ENCODE measurements at places on chromosomes 4 and X.

GRCh38 chr4:33924239-33924638, 2320.1 kb downstream of the ARAP2 start:
- no peaks in the 10 kb centered on the region for H3K4me1 ChIP-seq
- H3K27ac ChIP-seq: no peak overlapping the region
- no peak overlapping the region for H3K4me3 ChIP-seq

- no peak overlapping the region for H3K27ac ChIP-seq
- DNase-seq: no peak
- H3K36me3 ChIP-seq: no peaks in the 10 kb centered on the region
- no peaks in the 10 kb centered on the region for H3K27me3 ChIP-seq
- no peak overlapping the region for H3K4me3 ChIP-seq
Measured at GRCh38 chr4:106011387-106011786, 116.1 kb downstream of the NPNT start.

DNA sequence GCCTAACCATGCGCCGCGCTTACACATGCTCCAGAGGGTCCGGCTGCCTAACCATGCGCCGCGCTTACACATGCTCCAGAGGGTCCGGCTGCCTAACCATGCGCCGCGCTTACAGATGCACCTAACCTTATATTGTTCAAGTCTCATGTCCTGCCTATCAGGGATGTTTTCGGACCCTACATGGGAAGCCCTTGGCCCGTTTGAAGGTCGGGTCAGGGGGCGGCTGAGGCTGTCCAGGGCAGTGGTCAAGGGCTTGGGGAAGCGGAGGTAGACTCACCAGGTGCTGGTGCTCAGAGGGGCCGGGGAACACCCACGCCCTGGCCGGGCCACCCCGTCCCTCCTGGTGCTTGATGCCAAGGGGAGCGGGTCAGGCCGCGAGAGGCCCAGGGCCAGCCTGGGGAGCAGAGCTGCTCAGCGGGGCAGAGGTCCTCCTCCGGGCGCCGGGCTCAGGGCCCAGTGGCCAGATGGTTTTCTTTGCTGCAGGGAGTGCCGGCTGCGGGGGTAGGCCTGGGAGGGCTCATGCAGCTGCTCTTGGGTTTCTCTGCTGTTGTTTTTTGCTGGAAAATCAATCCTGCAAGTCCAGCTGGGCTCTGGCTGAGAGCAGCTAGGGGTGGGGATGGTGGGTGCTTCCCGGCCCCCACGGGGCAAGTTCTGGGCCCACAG, 35.4 kb upstream of the SPON2 start:
- peak; percentile 73 for DNase-seq
- peaks cover 16% of the 10 kb centered on the region for H3K36me3 ChIP-seq
- H3K4me3 ChIP-seq: no peak overlapping the region
- peaks cover 36% of the 10 kb centered on the region for H3K4me1 ChIP-seq

- no peaks in the 10 kb centered on the region for H3K27me3 ChIP-seq
- H3K36me3 ChIP-seq: no peaks in the 10 kb centered on the region
- H3K4me3 ChIP-seq: no peak overlapping the region
- no peak overlapping the region for H3K27ac ChIP-seq
Measured at GRCh38 chr4:151614561-151614960, 146.2 kb downstream of the GATB start.

- no peak overlapping the region for H3K27ac ChIP-seq
- H3K36me3 ChIP-seq: no peaks in the 10 kb centered on the region
- no peak overlapping the region for H3K4me3 ChIP-seq
- peak; percentile 3 for DNase-seq
- no peaks in the 10 kb centered on the region for H3K27me3 ChIP-seq
- no peaks in the 10 kb centered on the region for H3K4me1 ChIP-seq
Measured at GRCh38 chr4:38243388-38244053, 283.3 kb downstream of the PTTG2 start.

GRCh38 chr4:14345356-14345775, 656.9 kb upstream of the CPEB2 start:
- no peaks in the 10 kb centered on the region for H3K27me3 ChIP-seq
- H3K36me3 ChIP-seq: no peaks in the 10 kb centered on the region
- no peaks in the 10 kb centered on the region for H3K4me1 ChIP-seq

- no peaks in the 10 kb centered on the region for H3K27me3 ChIP-seq
- no peak overlapping the region for H3K4me3 ChIP-seq
- DNase-seq: no peak
- H3K27ac ChIP-seq: no peak overlapping the region
- H3K36me3 ChIP-seq: no peaks in the 10 kb centered on the region
- no peaks in the 10 kb centered on the region for H3K4me1 ChIP-seq
Measured at GRCh38 chrX:30153881-30154260, 61.5 kb upstream of the MAGEB2 start.

- H3K4me3 ChIP-seq: no peak overlapping the region
- DNase-seq: no peak
- no peaks in the 10 kb centered on the region for H3K36me3 ChIP-seq
- no peaks in the 10 kb centered on the region for H3K4me1 ChIP-seq
Measured at GRCh38 chr4:25155947-25156346, 4.3 kb downstream of the SEPSECS start.

DNA sequence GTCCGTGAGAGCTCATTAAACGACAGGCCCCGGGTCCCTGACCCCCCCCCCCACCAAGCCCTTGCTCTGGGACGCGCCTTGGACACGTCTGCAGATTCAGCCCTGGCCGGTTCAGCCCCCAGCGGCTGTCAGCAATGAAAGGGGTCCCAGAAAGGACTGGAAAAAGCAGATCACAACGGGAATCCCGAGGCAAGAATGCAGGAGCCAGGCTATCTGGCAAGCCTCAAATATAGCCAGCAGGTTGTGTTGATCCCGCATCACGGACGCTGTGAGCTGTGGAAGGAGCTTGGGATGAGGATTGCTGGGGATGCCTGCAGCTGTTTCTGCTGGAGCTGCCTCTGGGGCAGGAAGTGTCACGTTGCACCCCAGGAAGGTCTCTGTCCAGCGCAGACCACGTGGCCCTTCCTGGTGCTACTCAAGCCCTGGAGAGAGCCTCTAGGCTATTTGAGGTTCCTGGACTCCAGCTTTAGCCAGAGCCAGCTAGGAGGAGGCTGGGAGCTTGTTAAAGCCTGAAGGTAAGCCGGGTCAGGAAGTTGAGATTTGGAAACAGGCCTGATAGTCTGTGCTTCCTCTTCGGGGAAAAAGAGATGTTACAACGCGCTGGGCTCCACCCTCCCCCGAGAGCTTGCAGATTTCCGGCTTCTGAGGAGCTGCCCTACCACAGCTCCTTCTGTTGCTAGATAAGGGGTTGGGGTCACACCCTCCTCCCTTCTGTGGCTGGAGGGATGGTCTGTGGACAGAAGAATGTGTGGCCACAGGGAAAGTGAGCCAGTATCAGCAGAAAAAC, 19.3 kb upstream of the CSF2RA start:
- no peaks in the 10 kb centered on the region for H3K27me3 ChIP-seq
- H3K36me3 ChIP-seq: no peaks in the 10 kb centered on the region
- DNase-seq: no peak
- H3K4me1 ChIP-seq: no peaks in the 10 kb centered on the region
- H3K27ac ChIP-seq: no peak overlapping the region

- H3K4me3 ChIP-seq: no peak overlapping the region
- no peaks in the 10 kb centered on the region for H3K36me3 ChIP-seq
- H3K27ac ChIP-seq: no peak overlapping the region
- no peaks in the 10 kb centered on the region for H3K27me3 ChIP-seq
- DNase-seq: no peak
Measured at GRCh38 chrX:152992115-152992514, 1.8 kb downstream of the PNMA5 start.

GRCh38 chr4:172708184-172708583, 460.4 kb upstream of the GALNT7 start:
- no peaks in the 10 kb centered on the region for H3K36me3 ChIP-seq
- no peak overlapping the region for H3K4me3 ChIP-seq
- no peak for DNase-seq
- no peaks in the 10 kb centered on the region for H3K4me1 ChIP-seq
- H3K27ac ChIP-seq: no peak overlapping the region
- H3K27me3 ChIP-seq: no peaks in the 10 kb centered on the region

DNA sequence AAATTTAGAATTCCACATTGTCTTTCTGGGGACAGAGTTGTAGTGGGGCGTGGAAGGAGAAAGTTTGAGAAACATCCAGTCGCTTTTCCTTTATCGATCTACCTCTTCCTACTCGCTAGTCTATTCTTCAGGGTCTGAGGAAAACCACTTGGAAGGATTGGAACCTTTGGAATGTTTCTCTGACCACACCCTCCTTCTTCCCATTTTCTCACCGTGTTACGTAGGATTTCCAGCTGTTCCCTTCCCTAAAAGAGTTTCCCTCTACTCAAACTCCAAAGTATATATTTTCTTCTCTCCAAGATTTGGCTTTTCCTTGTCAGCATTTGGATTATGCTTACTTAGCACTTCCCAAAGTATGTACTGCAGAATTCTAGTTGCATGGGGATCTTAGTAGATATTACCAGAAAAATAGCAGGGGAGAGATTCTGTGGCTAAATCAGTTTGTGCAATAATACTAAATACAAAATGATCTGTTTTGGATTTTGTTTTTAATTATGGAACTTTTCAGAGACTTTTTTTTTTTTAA, 4.9 kb downstream of the ENPEP start:
- peak; percentile 46 for DNase-seq
- H3K36me3 ChIP-seq: no peaks in the 10 kb centered on the region
- no peak overlapping the region for H3K27ac ChIP-seq
- H3K4me1 ChIP-seq: peaks cover 5% of the 10 kb centered on the region
- no peaks in the 10 kb centered on the region for H3K27me3 ChIP-seq

- H3K27ac ChIP-seq: no peak overlapping the region
- DNase-seq: no peak
- no peaks in the 10 kb centered on the region for H3K36me3 ChIP-seq
- H3K4me1 ChIP-seq: no peaks in the 10 kb centered on the region
Measured at GRCh38 chrX:103518571-103518970, 718 bp downstream of the RAB40A start.

GRCh38 chr4:151850791-151851213, 90.0 kb upstream of the GATB start:
- no peaks in the 10 kb centered on the region for H3K4me1 ChIP-seq
- H3K4me3 ChIP-seq: no peak overlapping the region
- H3K36me3 ChIP-seq: no peaks in the 10 kb centered on the region
- H3K27ac ChIP-seq: no peak overlapping the region

- H3K27me3 ChIP-seq: no peaks in the 10 kb centered on the region
- no peak overlapping the region for H3K4me3 ChIP-seq
- H3K4me1 ChIP-seq: no peaks in the 10 kb centered on the region
Measured at GRCh38 chr4:2354760-2355159, 63.7 kb downstream of the ZFYVE28 start.

GRCh38 chr4:48103483-48104139, 30.4 kb downstream of the TXK start:
- H3K4me3 ChIP-seq: no peak overlapping the region
- H3K27me3 ChIP-seq: no peaks in the 10 kb centered on the region
- no peak overlapping the region for H3K27ac ChIP-seq

- H3K4me1 ChIP-seq: no peaks in the 10 kb centered on the region
- H3K27ac ChIP-seq: no peak overlapping the region
- DNase-seq: no peak
- no peak overlapping the region for H3K4me3 ChIP-seq
- no peaks in the 10 kb centered on the region for H3K27me3 ChIP-seq
Measured at GRCh38 chr4:70844180-70844579, 4.5 kb upstream of the GRSF1 start.

DNA sequence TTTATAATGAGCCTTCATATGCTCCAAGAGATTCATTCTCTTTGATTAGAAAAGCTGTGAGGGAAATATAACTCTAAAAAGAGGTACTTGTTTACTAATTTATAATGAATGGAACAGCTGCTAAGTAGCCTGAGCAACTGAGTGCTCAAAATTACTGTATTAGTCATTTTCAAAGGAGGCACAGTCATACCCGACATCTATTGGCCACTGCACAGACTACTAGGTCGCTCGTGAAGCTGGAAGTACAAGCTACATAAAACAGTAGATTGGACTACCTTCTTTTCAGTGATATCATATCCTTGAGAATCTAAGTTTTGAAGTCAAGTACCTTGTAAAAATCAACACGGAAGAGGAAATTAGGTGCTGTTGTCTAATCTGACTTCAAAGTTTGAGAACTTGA, 52.0 kb upstream of the GLRB start:
- H3K36me3 ChIP-seq: no peaks in the 10 kb centered on the region
- no peak for DNase-seq
- no peak overlapping the region for H3K4me3 ChIP-seq
- no peak overlapping the region for H3K27ac ChIP-seq
- H3K27me3 ChIP-seq: no peaks in the 10 kb centered on the region

Data from fibroblast of lung (primary cell).